Fibroblast of skin of abdomen (primary cell): ENCODE measurements at places on chromosomes 1 and 21.

- no peak for DNase-seq
Measured at GRCh38 chr1:207822602-207823451, 71.0 kb downstream of the CD46 start.

- DNase-seq, result no peak
Measured at GRCh38 chr1:195872376-195872775, 735.9 kb downstream of the KCNT2 start.

DNA sequence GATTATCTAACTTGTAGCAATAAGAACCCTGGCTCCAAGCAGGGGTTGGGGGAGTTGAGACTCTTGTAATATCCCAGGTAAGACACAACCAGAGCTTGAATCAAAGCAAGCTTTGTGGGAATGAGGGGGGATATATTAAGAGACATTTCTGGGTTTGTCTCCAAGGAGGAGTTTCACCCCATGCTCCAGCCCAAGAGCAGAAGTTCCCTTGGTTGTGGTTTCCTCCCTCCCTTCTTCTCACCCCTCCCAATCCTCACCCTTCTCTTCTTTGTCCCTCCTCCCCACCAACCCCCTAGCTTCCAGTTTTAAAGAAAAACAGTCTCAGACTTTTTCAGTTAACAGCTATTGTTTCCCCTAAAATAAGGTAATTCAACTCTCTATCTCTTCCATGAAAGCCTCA, 11.9 kb downstream of the TRAF3IP3 start:
- DNase-seq, result no peak

DNA sequence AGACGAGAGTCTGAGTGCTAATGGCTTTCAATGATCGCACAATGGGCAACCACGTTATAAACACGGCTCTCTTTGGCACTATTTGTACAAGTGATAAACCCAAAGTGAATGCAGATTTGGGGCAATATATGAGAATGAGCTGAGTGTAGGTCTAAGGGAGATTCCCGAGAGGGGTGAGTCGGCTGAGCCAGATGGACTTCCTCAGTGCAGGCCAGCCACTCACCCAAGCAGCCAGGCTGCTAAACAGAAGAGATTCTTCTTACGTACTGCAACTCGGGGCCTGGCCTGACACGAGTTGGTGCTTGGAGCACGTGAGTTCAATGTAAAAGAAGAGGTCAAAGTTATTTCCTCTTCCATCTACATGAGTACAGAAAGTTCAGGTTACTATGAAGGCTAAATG, 6.2 kb upstream of the MIXL1 start:
- DNase-seq, result no peak

DNA sequence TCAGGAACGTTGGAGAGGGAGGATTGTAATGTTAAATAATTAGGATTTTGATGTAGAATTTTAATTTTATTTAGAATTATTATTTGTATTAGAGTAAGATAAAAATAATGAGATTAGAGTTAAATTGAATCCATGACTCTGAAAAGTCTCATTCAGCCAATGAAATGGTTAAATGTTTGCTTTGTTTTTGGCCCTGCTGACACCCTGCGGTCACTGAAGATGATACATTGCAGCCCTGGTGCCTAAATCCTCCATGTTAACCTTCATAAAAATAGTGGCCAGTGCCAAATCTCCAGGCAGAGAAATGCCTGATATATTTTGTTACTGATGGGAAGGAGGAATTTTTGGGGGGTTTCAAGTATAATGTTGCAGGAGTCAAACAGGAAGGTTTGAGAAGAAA, 27.3 kb upstream of the RLF start:
- no peak for DNase-seq

DNA sequence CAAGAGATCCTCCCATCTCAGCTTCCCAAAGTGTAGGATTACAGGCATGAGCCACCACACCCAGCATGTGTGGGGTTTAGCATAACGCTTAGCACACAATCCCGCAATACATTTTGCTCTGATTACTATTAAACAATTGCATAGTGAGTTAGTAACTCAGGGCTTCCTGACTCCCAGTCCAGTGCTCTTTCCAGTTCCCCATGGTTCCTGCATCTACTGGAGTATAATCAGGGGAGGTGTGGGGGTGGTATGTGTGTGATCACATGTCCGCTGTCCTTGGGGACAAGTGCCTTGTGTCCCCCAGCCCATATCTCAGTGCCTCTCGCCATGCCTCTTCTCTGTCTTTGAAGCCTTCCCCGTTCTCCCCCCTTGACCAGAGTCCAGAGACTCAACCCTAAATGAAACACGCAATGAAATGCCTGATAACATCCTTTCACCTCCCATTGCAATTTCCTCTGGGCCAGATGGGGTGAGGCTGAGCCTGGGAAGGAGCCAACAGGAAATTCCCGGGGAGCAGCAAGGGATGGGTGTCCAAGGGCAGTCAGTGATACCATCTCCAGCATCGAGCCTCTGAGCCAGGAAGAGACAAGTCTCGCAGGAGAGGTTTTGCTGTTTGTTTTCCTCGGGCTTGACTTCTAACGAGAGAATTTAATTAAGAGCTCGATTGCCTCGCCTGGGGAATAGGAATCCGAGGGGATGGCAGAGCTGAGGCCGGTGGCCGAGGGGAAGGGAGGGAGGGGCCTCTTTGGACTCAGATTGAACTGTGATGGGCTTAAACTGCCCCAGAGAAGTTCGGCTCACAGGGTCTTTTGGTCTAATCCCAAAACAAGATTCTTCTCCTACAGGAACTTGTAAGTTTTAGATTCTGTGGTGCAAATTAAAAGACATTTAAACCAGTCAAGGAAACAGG, 7.7 kb upstream of the HTR1D start:
- peak; percentile 74 for DNase-seq

GRCh38 chr1:197620714-197621163, 154.5 kb downstream of the DENND1B start:
- DNase-seq, result no peak

GRCh38 chr1:170685166-170685565, 21.2 kb downstream of the PRRX1 start:
- DNase-seq, result peak; percentile 81

- no peak for DNase-seq
Measured at GRCh38 chr1:38045401-38046332, 926 bp downstream of the POU3F1 start.

DNA sequence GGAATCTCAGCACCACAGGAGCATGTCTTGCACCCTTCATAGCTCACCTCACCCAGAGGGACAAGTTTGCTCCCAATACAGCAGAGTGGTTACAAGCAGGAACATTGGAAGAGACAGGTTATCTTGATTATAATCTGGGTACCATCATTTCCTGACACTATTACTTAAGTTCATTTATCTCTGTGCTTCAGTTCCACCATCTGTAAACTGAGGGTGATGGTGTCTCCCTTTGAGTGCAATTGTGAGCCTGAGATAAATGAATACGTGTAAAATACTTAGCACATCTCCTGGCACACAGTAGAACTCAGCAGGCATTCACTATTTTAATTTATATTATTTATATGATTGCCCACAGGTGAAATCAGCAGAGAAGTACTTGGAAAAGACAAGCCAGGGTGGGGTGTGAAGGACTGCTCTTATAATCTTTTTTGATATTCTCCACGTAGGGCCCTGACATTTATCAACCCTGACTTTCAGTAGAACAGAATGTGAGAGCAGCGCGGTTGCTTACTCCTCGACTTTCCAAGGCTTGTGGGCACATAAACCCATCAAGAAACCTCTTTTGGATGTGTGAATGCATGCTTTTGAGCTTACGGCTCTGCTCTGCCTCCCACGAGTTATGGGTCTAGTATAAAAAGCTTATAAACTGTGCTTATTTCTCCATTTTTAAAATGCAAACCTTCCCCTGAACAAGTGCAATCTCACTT, 34.9 kb downstream of the DUSP10 start:
- no peak for DNase-seq

DNA sequence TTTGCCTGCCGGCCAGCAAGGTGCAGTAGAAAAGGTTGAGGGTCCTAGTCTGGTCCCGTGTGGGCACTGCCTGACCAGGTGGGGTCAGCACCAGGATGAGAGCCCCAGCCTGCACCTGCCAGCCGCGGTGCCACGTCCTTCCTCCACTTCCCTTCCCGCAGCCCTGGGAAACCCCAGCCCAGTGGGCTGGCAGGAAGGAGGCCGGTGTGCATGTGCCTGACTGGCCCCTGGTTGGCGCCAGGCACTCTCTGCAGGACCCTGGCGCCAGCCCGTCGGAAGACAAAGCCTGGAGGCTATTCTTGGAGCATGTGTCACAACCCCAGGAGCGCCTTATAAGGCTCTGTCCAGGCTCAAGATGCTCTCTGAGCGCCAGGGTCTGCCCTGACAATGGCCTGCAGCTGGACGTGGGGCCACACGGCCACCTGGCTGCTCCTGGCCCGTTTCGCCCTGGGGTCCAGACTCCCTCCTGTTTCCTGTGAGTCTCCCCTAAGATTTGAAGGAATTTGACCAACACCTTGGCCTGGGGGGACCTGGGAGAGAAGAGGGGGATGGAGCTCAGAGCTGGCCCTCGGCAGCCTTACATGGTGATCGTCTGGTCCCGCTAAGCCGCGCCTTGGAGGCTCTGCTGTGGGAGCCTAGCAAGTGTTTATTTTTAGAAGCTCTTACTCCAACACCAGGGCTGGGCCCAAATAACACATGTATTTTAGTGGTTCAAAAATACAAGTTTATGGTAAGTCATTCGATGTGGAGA, 31.9 kb upstream of the POFUT2 start:
- DNase-seq, result no peak

DNA sequence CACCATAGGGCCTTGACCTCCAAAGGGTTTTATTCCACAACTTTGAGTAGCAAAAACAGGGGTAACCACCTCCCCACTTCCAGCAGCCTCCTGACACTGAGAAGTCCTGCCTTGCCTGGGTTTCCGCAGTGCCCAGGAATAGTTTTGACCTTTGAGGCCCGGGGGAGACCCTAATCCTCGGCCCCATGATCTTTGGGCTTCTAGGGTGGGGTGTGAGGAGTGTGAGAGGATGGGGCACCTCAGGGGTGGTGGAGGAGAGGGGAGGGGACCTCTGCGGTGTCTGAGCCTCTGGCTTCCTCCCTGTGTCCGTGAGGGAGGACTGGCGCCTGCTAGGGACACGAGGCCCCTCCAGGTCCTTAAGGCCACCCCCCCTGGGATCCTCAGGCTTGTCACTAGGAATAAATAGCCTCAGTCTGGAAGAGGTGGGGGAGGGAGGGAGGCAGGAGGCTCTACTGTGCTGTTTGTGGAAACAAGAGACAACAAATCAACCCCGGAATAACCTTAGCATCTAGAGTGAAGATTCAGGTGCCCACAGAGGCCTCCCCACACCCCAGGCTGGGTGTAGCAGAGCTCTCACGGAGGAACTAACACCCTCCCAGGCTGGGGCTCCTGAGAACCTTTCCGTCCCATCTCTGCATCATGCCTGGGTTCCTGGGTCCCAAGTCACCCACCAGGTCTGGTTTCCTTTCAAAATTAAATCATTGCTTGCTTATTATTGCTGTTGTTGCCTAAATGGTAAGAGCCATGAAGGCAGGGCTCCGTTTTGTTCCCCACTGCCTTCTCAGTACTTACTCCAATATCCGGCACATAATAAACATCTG, 904 bp upstream of the FHL3 start:
- DNase-seq, result no peak

- no peak for DNase-seq
Measured at GRCh38 chr21:46308431-46308830, 15.2 kb downstream of the C21orf58 start.

DNA sequence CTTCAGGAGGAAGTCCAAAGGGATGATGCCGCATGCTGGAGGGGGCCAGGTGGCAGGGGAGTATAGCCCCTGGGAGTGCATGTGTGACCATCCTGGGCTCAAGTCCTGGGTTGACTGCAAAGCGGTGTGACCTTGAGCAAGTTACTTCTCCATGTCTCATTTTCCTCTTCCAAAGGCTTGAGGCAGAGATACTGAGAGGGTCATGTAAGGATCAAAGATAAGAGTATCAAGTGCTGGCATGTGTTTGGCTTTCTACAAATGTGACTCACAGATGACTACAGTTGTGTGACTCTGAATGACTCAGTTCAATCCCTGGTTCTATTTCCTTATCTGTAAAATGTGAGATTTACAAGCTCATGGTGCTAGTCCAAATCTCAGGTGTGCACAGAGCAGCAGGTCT, 26.1 kb downstream of the PROK1 start:
- peak; percentile 30 for DNase-seq

- peak; percentile 92 for DNase-seq
Measured at GRCh38 chr1:30756545-30757351, 826 bp downstream of the LAPTM5 start.

DNA sequence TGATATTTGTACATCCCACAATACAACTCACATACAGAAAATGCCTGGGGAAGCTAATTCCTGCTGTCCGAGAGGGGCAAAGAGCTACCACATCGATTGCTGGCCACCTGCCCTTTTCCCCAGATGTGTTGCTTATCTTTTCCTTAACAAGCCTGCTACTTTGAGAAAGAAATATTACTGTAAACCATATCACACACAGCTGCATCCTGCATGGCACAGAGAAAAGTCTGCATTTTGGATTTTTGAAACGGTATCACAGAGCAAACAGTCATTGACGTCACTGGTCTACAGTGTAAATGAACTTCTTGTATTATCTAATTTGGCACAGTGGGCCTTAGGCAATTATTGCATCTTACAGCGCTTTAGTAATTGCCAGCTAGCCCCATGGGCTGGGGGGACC, 164.7 kb downstream of the CLIC6 start:
- DNase-seq, result no peak

DNA sequence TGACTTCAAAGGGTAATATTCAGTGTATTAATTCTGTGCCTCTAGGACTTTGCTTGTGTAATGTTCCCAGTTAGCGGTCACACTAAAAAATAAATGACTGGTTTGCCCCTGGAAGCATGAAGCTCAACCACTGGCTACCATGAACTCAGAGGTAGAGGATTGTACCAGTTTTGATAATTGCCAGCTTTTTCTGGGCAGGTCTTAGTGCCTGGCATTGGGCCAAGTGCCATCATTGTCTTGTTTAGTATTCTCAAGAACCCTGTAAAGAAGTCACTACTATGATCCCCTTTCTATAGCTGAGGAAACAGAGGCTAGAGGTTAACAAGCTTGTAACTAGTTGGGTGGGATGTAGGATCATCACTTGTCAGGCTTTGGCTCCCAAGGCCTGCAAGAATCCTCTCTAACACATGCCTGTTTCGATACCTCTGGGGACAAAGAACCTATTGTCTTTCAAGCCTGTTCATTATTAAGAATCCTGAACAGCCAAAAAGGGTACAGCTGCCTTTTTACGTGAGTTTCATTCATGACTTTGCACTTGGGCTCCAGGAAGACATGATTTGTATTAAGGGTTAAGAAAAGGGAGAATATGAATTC, 121.9 kb upstream of the JUN start:
- no peak for DNase-seq

GRCh38 chr1:165069829-165070228, 286.7 kb downstream of the LMX1A start:
- DNase-seq, result no peak

DNA sequence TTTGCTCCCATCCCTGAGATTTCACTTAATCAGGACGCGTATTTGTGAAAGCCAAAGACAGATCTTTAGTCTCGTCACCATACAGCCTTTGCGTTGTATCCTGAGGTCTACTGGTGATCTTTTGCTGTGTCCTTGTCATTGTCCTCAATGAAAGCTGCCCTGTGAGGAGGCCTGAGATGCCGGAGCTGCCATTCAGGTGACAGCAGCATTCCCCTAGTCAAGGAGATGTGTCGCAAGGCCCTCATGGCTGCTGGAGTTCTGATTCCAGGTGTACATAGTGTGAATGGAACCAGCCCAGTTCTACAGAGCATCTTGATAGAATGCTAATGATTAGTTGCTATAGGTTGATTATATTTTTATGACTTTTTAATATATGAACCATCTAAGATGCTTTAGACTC, 24.1 kb downstream of the TTF2 start:
- no peak for DNase-seq

GRCh38 chr1:108017698-108018097, 52.7 kb upstream of the VAV3 start:
- peak; percentile 22 for DNase-seq

- no peak for DNase-seq
Measured at GRCh38 chr1:53981220-53981619, 35.1 kb downstream of the LRRC42 start.

- DNase-seq, result no peak
Measured at GRCh38 chr1:7827126-7827955, 25.5 kb downstream of the UTS2 start.
